Activated CD4-positive, alpha-beta T cell treated with anti-CD3 and anti-CD28 coated beads, Interleukin-2, amount 10 ng/mL, durations not matched to agents 7 days and 5 days (primary cell): ENCODE measurements at places on chromosomes 11 and 22. TPM values are rescaled to one million over a fixed set of nuclear protein-coding genes. Genes with fewer than 3 reads are reported as not detected.

The YPEL4 gene
- total RNA-seq = 0.19 TPM

The PRODH gene
- 0.25 TPM for total RNA-seq

The PRG3 gene
- not detected for total RNA-seq

The LRRC75B gene
- total RNA-seq = 0.64 TPM

The C11orf52 gene
- 0.27 TPM for total RNA-seq

The MUC15 gene
- not detected for total RNA-seq

DNA sequence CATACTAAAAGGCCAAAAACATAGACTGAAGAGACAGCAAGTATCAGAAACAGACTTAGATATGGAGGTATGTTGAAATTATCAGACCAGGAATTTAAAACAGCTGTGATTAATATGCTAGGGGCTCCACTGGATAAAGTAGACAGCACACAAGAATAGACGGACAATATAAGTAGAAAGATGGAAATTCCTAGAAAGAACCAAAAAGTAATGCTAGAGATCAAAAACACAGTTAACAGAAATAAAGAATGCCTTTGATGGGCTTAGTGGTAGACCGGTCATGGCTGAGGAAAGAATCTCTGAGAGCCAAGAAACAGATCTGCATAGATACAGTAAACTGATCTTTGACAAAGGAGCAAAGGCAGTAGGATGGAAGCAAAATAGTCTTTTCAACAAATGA lies 250.2 kb downstream of the SWAP70 start:
- no peak overlapping the region for H3K27ac ChIP-seq
- H3K27me3 ChIP-seq = no peaks in the 10 kb centered on the region
- H3K4me3 ChIP-seq = no peak overlapping the region

DNA sequence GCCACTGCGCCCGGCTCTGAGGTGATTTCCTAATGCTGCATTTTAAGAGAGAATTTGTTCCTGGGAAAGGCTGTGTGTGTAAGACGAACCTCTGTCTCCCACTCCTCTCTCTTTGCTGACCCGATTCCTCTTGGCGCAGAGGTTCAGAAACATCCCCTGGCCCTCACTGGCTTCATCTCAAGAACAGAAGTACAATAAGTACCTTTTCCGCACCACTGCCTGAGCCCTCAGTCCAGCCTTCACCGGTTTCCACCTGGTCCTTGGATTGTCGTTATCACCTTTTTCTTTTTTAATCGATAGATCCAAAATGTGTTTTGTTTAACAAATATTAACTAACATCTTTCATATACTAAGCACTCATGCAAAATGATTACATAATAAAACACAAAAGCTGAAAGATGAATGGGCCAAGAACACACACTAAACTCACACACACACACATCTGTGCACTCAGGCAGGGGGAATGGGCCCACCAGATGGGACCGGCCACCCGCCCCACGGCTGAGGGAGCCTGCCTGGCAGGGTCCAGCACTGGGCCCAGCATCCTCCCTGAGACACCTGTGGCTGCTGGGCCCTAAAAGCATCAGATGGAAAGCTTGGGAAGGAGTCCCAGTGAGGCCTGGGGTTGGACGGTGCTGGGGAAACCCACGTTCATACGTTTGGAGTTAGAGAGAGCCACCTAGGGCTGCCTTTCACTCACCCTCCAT lies 50.4 kb upstream of the A4GALT start:
- no peaks in the 10 kb centered on the region for H3K27me3 ChIP-seq
- no peak overlapping the region for H3K4me3 ChIP-seq
- peak overlapping the region; percentile 52 for H3K27ac ChIP-seq

GRCh38 chr11:1398528-1399235 lies 8.9 kb downstream of the BRSK2 start:
- no peak overlapping the region for H3K27ac ChIP-seq
- no peak overlapping the region for H3K4me3 ChIP-seq
- H3K36me3 ChIP-seq = no peaks in the 10 kb centered on the region
- no peaks in the 10 kb centered on the region for H3K27me3 ChIP-seq

GRCh38 chr11:35104655-35105054 lies 34.3 kb upstream of the CD44 start:
- peaks cover 33% of the 10 kb centered on the region for H3K4me1 ChIP-seq
- H3K27me3 ChIP-seq = no peaks in the 10 kb centered on the region
- no peak overlapping the region for H3K27ac ChIP-seq

DNA sequence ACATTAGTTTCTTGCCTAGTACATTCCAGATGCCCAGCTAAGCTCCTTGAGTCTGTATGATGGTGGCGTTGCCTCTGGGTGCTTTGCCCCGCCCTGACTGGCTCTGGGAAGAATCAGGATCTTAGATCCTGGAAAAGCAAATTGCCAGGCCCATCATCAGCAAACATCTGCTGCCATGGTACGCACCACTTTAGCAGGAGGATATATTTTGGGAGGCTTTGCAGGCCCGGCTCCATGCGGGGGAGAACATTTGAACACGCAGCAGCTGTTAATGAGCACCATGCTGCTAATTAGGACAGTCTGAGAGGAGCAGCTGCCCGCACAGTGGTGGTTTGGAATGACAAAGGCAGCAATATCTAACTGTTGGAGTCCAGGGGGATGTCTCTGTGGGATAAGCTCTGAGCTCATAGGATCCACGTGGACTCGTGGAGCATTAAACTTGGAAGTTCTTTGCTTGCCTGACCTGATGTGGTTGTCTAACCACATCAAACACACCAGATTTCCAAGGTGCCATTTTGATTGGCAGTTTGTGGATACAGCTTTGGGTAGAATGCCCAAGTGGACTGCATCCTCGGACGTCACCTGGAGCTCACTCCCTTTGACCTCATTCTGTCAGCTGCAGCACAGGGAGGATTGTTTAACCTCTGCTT lies 217.0 kb upstream of the ZBED5 start:
- no peaks in the 10 kb centered on the region for H3K36me3 ChIP-seq
- H3K27me3 ChIP-seq = peaks cover 2% of the 10 kb centered on the region
- H3K27ac ChIP-seq = no peak overlapping the region
- H3K4me1 ChIP-seq = peaks cover 11% of the 10 kb centered on the region
- DNase-seq = no peak
- H3K4me3 ChIP-seq = no peak overlapping the region

DNA sequence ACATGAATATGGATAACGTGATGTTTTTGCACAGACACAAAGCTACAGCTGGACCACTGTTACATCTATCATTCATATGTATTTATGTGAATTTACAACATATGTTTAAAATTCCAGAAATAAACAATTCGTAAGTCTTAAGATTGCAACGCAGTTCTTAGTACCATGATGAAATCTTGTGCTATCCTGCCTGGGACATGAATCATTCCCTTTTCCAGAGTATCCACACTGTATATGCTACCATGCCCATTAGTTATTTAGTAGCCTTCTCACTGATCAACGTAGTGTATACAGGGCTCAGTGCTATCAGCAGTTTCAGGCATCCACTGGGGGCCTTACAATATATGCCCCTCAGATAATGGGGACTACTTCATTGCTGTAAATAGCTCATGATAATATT lies 4.3 kb downstream of the ATL3 start:
- H3K36me3 ChIP-seq = peaks cover 16% of the 10 kb centered on the region
- DNase-seq = no peak
- peaks cover 46% of the 10 kb centered on the region for H3K4me1 ChIP-seq
- no peak overlapping the region for H3K4me3 ChIP-seq

- no peak overlapping the region for H3K27ac ChIP-seq
- no peaks in the 10 kb centered on the region for H3K36me3 ChIP-seq
- no peaks in the 10 kb centered on the region for H3K4me1 ChIP-seq
- H3K27me3 ChIP-seq = peaks cover 15% of the 10 kb centered on the region
- DNase-seq = no peak
These were observed 28.0 kb downstream of the ZC3H12C start for GRCh38 chr11:110121204-110121603.

- DNase-seq = no peak
- peaks cover 10% of the 10 kb centered on the region for H3K4me1 ChIP-seq
- no peak overlapping the region for H3K4me3 ChIP-seq
- no peak overlapping the region for H3K27ac ChIP-seq
- H3K36me3 ChIP-seq = no peaks in the 10 kb centered on the region
- H3K27me3 ChIP-seq = peaks cover 26% of the 10 kb centered on the region
These were observed 16.0 kb downstream of the TBX1 start for GRCh38 chr22:19776433-19777031.

DNA sequence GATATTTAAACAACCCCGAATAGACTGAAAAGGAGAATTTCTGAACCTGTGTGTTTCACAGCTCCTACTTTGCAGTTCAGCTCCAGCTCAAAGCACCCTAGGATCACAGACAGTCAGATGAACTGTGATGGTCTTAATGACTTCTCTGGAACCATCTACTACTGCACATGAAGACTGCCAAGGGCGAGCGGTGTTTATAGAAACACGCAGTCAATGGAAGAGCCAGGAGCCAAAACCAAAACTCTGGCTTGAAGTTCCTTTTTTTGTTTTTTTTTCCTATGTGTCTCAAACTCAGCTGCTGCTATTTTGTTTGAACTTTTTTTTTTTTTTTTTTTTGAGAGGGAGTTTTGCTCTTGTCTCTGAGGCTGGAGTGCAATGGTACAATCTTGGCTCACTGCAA lies 382.6 kb upstream of the SYN3 start:
- H3K27ac ChIP-seq = no peak overlapping the region
- no peaks in the 10 kb centered on the region for H3K36me3 ChIP-seq
- no peak overlapping the region for H3K4me3 ChIP-seq
- no peaks in the 10 kb centered on the region for H3K4me1 ChIP-seq
- no peak for DNase-seq

DNA sequence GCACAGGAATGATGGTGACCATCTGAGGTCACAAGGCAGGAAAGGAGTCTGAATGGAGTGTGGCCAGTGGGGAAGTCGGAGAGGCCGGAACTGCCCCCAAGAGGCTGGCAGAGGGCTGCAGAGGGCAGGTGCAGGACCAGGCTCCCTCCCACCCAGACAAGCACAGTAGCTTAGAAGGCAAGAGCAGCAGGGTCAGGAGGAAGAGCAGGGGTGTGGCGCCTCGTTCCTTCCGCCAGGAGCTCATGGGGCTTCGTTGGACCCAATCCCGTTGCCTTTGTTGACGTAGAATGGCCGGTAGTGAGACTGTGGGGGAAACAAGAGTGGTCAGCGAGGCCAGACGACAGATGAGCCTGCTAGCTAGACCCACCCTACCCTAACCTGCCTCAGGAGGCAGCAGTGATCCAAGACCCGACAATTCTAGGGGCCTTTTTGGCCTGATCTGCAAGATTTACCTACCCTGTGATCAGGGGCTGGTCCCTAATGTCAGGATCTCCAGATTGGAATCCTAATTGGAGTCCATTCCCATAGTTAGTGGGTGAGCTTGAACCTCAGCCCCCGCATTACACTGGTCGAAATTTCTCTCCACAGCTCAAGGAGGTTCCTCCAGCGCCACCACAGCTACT lies 25.6 kb downstream of the TRIM29 start:
- no peak overlapping the region for H3K4me3 ChIP-seq
- no peaks in the 10 kb centered on the region for H3K4me1 ChIP-seq
- H3K27ac ChIP-seq = no peak overlapping the region
- no peak for DNase-seq

- H3K4me3 ChIP-seq = no peak overlapping the region
- peaks cover 25% of the 10 kb centered on the region for H3K27me3 ChIP-seq
- H3K4me1 ChIP-seq = no peaks in the 10 kb centered on the region
- H3K36me3 ChIP-seq = no peaks in the 10 kb centered on the region
These were observed 1089.3 kb downstream of the FAM181B start for GRCh38 chr11:81644239-81644840.

DNA sequence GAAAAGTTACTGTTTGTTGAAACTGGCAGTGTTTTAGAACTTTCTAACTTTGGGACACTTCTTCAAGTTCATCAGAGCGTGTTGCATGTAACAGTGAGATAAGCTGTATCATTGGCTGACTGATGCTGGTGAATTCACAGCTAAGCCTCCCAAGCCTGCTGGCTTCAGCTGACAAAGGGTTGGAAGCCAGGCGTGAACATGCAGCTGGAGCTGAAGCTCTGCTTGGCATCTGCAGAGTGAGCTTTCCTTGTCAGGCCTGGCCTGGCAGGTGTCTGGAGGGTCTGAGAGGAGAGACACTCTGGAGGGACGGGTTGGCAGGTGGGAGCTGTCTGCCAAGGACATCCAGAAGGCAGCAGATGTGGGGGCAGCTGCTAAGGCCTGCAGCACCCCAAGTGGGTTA lies 1.5 kb downstream of the AMPD3 start:
- peak overlapping the region; percentile 85 for H3K4me3 ChIP-seq
- peaks cover 70% of the 10 kb centered on the region for H3K4me1 ChIP-seq
- no peaks in the 10 kb centered on the region for H3K27me3 ChIP-seq
- no peak for DNase-seq
- H3K36me3 ChIP-seq = peaks cover 8% of the 10 kb centered on the region
- peak overlapping the region; percentile 93 for H3K27ac ChIP-seq

- no peak overlapping the region for H3K27ac ChIP-seq
- no peaks in the 10 kb centered on the region for H3K4me1 ChIP-seq
- H3K36me3 ChIP-seq = no peaks in the 10 kb centered on the region
- H3K27me3 ChIP-seq = no peaks in the 10 kb centered on the region
- no peak for DNase-seq
These were observed 35.9 kb downstream of the CTTN start for GRCh38 chr11:70433966-70434812.
